ENCODE measurements at places on chromosomes 3 and 15.

DNA sequence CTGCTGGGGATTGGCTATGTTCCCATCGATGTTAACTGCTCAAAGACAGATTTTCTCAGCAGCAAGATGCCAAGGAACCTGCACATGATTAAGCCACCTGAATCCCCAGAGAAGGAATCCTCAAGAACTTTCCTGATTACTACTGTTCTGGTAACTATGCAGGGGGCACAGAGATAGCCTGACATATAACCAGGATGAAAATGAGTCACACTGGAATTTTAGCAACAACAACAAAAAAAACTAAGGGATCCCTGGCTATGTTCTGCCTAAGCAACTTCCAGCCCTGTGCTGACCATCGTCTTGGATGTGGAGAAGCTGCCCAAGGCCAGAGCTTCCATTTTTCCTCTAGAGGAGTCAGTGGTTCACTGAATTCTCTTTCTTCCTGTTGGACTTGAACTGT lies 13.8 kb downstream of the RIOX2 start:
- peak; percentile 9 for DNase-seq

- no peak for DNase-seq
Observed at GRCh38 chr3:57893668-57894067, 114.6 kb upstream of the FLNB start.

GRCh38 chr3:47950453-47951169 lies 65.6 kb downstream of the MAP4 start:
- no peak for DNase-seq

GRCh38 chr3:182979674-182980191 lies 605 bp downstream of the DCUN1D1 start:
- peak; percentile 7 for DNase-seq

DNA sequence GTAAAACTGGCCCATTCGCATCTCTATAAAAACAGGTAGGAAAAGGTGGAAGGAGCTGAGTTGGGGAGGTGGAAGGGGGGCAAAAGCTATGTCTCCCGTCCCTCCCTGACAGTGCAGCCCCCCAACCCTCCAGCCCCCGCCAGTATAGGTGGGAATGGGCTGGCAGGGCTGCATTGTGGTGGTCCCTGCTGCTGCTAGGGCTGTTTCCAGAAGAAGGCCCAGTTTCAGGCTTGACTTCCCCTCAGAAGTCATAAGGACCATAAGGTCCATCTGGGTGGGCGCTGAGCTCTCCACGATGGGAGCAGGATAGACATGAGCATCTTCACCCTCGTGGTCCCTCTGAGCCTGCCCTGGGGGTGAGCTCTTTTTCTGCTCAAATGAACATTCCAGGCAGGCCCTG lies 44.2 kb downstream of the APBA2 start:
- no peak for DNase-seq

- DNase-seq, result no peak
Observed at GRCh38 chr3:3893590-3893989, 94.4 kb downstream of the LRRN1 start.

DNA sequence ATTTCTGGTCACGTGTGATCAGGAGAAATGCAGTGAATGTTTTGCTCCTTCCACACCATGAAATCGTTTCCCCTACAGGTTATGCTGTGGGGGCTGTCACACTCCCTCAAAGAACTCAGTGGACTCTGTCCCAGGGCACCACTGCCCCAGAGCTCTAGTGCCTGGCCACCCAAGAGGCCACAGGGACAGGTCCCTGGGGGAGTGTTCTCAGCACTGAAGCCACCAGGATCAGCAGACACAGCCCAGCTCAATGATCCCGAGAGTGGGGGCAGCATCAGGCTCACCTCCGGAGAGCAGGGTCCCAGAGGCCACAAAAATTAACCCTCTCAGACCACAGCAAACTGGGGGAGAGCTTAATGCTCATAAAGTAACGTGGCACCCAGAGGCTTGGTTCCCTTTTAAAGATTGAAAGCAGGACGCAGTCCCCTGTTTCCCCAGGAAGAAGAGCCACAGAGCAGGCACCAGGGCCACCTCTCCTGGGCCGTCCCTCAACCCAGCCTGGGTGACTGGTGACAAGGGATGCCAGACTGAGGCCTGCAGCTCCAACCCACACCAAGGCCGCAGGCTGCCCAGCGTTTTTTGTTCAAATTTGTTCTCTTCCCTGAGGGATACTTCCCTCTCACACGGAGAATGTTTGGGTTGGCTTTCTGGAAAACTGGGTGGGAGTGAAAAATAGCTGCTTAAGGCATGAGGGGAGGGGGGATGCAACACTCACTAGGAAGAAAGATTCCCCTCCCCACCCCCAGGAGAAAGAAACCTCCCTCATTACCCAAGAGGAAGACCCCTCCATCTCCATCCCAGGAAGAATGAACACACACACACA lies 123.3 kb upstream of the IGF1R start:
- no peak for DNase-seq

GRCh38 chr15:64779630-64780029 lies 4.2 kb upstream of the RBPMS2 start:
- DNase-seq, result no peak

DNA sequence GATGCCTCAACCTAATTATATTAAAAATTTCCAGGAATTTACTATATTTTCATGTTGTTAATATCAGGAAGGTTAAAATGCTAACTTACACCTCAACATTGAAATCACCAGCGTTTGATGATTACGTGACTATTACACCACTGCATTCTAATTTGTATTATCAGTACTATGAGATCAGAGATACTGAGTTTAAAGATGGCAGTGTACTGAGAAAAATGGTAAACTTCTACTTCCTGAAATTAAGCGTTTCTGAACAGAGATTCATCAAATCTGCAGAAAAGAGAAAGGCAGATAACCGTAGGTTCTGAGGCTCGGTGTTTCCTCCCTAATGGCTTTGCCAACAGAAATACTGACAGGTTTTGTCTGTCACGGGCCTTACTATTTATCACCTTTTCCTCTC lies 69.9 kb downstream of the CRTC3 start:
- DNase-seq, result no peak

- DNase-seq, result no peak
Observed at GRCh38 chr3:194431554-194431953, 32.5 kb upstream of the GP5 start.

- DNase-seq, result no peak
Observed at GRCh38 chr3:141952611-141953010, 76.2 kb downstream of the ATP1B3 start.

DNA sequence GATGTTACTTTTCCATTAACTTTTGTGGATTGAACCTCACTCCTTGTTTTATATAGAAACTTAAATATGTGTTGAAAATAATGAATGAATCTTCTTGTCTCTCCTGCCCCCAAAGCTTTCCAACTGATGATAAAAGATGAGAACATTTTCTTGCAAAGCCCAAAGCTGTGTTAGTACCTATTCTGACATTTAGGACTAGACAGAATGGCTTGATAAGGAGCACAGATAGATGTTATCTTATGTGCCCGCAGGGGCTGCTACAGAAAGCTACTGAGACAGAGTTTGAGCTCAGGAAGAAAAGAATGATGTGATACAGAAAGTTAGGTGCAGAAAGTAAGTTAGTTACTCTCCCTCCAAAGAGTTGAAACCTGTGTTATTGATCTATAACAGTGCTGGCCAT lies 109.4 kb upstream of the ATP11B start:
- no peak for DNase-seq

DNA sequence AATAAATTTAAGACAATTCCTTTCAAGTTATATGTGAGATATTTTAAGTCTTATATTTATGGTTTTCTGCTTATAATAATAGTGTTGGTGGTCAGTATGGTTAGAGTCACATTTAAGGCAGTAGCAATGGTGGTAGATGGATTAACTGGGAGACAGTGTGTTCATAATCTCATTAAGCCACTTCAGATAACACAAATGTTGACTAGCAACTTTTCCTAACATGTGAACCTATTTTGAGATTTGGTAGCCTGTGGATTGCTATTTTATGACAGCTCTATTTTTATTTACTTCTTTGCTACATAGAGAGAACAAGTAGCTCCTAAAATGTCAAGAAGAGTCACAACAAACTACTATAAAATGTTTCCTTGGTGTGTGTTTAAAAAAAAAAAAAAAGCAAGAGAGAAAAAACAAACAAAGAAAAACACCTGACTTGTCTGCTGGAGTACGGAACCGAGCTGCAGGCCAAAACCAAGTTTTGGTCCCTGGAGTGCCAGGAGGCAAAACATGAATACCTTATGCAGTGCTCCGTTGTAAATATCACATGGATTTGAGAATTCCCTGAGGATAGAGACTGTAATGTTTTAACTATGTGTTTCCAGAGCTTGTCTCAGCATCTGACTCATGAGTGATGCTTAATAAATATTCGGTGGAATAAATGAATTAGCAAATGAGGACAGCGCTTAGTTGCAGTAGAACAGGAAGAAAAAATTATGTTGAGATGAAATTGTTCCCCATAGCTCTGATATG lies 457.1 kb upstream of the ROBO2 start:
- DNase-seq, result peak; percentile 10

- no peak for DNase-seq
Observed at GRCh38 chr3:120752230-120752629, 9.7 kb downstream of the GTF2E1 start.
